Myometrial cell (primary cell): ENCODE measurements at places on chromosomes 1 and 21. TPM values are rescaled to one million over a fixed set of nuclear protein-coding genes. Genes with fewer than 3 reads are reported as not detected.

CD34 gene
- total RNA-seq: 0.35 and 0.86 TPM in 2 replicates

NGF gene
- not detected in 2 replicates for total RNA-seq

NUF2 gene
- 25.7 and 27.5 TPM in 2 replicates for total RNA-seq

UBE2U gene
- not detected in 2 replicates for total RNA-seq

HLX gene
- total RNA-seq: 42.2 and 43.8 TPM in 2 replicates

UBL4B gene
- total RNA-seq: not detected in 2 replicates

RAB7B gene
- total RNA-seq: 6.2 and 6.3 TPM in 2 replicates

OR2M3 gene
- total RNA-seq: not detected in 2 replicates

AGO4 gene
- total RNA-seq: 3.7 and 7.4 TPM in 2 replicates

ZNF124 gene
- total RNA-seq: 8.1 and 12.2 TPM in 2 replicates

NTNG1 gene
- total RNA-seq: 5.7 and 12.7 TPM in 2 replicates

ANKRD35 gene
- 4.8 and 5.5 TPM in 2 replicates for total RNA-seq

UQCRH gene
- 479 and 585 TPM in 2 replicates for total RNA-seq

GPX7 gene
- 38.8 and 66.9 TPM in 2 replicates for total RNA-seq

MORC3 gene
- total RNA-seq: 13.3 and 20.0 TPM in 2 replicates

B4GALT3 gene
- total RNA-seq: 36.0 and 42.1 TPM in 2 replicates

FRRS1 gene
- 11.8 and 16.1 TPM in 2 replicates for total RNA-seq

KMO gene
- total RNA-seq: not detected in 2 replicates

PUSL1 gene
- 33.4 and 34.2 TPM in 2 replicates for total RNA-seq

CHD5 gene
- total RNA-seq: not detected in 2 replicates

VSIG8 gene
- total RNA-seq: not detected in 2 replicates

LMX1A gene
- not detected in 2 replicates for total RNA-seq

BTF3L4 gene
- total RNA-seq: 53.0 and 55.3 TPM in 2 replicates

DDR2 gene
- 109 and 122 TPM in 2 replicates for total RNA-seq

CNKSR1 gene
- total RNA-seq: not detected in 2 replicates

NTMT2 gene
- not detected in 2 replicates for total RNA-seq

MRPS21 gene
- total RNA-seq: 57.4 and 58.7 TPM in 2 replicates
